ENCODE measurements at places on chromosomes 4 and X. TPM values are rescaled to one million over a fixed set of nuclear protein-coding genes. Genes with fewer than 3 reads are reported as not detected.
A peak's percentile ranks its signal among the peaks of the same experiment; 100 is the strongest.

RPS6KA6 gene
- 0.61 TPM for total RNA-seq

DNA sequence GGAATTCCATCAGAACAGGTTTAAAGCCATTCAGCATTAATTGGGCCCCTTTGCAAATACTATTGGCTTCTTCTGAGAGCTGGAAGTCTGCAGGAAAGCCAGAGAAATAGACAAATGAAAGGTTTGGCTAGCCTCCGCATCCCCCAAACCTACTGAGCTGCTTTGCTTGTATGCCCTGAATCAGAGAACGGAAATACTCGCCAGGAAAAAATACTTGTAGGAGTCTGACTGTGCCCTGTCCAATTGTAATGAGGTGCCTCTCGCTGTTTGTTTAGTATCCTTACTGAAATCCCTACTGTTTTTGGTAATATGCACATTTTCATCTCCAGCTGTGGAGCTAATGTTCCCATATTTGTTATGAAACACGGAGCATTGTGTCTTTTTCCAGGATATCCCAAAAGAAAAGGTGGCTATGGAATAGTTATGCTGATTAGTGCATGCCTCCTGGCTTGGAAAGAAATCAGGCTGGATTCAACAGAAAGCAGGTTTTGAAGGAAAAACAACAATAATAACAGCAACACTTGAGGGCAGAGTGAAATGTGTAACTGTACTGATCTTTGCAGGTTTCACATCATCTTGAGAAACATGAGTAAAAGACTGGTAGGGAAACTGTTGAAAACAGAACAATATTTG, 50.7 kb upstream of the NLGN4X start:
- no peak for DNase-seq

DNA sequence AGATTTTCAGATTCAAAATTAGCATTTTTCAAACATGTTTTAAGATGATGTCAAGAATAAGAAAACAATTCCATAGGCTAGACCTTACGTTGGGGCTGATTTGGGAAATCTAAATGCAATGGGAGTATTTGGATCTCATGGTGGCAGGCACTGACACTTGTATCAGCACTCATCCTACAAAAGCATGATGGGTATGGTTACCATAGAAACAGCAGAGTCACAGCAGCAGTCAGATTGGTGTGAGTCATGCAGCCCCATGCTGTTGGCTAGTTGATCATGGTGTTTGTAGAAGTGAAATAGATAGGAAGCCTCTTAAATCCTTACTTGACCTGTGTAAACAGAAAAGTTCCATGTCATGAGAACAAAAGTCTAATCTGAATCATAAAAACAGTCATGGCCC, 1637.3 kb upstream of the PABPC4L start:
- DNase-seq: no peak

GRCh38 chr4:167020410-167020809, 213.9 kb downstream of the SPOCK3 start:
- DNase-seq: no peak

DNA sequence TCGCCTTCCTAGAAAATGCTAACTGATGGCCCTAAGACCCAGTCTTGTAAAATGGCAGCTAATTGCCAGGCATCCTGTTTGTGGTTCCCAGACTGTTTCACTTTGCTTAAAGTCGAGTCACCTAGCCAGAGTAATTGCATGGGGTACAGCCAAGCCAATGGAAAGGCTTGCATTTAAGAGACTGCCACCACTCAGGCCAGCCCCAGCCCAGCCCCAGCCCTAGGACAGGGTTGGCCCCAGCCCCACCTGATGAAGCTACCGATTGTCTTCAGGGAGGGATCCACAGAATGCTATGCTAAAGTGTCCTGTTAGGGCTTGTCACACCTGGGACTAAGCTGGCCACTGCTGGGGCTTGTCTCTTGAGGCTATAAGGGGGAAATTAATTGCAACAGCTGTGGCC, 194.6 kb upstream of the KLF3 start:
- DNase-seq: no peak

- peak; percentile 68 for DNase-seq
Measured at GRCh38 chr4:93199492-93199891, 629.1 kb upstream of the ATOH1 start.

DNA sequence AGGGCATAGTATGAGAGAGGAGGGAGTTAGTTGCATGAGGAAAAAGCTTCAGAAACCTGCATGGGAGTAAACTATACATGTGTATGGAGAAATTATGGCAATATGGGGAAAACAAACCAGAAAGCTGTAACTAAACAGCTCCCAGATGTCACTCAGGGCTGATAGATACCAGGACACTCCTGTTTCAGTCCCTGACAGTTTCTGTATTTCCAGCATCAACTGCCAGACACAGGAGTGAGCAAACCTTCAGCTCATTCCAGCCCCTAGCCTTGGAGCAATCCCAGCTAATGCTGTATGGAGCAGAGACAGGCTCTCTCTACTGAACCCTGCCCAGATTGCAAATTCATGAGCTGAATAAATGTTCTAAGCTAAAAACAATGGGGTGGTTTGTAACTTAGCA, 382.9 kb upstream of the MAGEB18 start:
- no peak for DNase-seq

- DNase-seq: no peak
Measured at GRCh38 chrX:125291124-125291523, 28.5 kb upstream of the TEX13C start.

GRCh38 chr4:151176685-151177084, 77.3 kb downstream of the RPS3A start:
- DNase-seq: no peak

- no peak for DNase-seq
Measured at GRCh38 chr4:126227428-126227827, 912.7 kb downstream of the FAT4 start.

ADH1A gene
- not detected for total RNA-seq

- no peak for DNase-seq
Measured at GRCh38 chrX:65903750-65904149, 136.1 kb downstream of the VSIG4 start.

DNA sequence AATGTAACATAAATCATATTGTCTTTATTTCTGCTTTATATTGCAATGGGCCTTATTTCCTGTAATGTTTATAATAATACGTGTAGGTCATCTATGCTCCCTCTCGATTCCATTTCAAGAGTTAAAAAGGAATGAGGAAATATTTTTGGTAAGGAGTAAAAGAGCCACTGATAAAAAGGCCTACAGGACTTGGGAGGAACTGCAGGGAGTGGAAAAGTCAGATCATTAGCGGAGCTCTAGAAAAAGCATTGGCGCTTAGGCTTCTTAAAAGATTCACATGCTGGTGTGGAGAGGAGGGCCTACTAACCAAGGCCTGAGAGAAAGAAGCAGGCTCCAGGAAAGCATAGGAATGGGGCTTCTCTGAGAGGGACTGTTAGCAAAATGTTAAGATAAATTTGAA, 82.9 kb upstream of the PNPLA4 start:
- DNase-seq: no peak

- DNase-seq: no peak
Measured at GRCh38 chr4:2512396-2513135, 23.9 kb upstream of the FAM193A start.

DNA sequence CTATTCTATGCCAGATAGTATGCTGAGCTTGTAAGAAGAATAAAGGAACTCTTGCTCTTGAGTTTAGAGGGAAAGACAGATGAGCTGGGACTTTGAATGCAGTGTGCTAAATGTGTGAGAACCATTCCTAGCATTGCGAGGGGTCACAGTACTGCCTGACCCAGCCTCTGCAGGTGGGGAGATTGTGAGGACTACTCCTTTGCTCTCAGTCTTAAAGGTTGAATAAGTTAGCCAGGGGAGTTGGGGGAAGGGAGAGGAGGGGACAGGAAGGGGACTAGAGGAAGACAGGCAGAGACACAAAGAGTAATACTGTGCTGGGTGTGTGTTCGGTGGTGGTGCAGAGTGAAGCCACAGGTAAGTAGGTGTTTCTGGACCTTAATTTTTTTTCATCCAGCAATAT, 41.7 kb downstream of the DCUN1D4 start:
- no peak for DNase-seq

GRCh38 chr4:169015186-169015623, 5.2 kb upstream of the CBR4 start:
- no peak for DNase-seq

NKX3-2 gene
- total RNA-seq: not detected

UBE2K gene
- total RNA-seq: 48.8 TPM

- no peak for DNase-seq
Measured at GRCh38 chr4:162803378-162803777, 363.3 kb downstream of the NAF1 start.

STOX2 gene
- not detected for total RNA-seq

Data from HT-29 (cell line).